Renal cortical epithelial cell (primary cell): ENCODE measurements at places on chromosomes 12 and 14. TPM values are rescaled to one million over a fixed set of nuclear protein-coding genes. Genes with fewer than 3 reads are reported as not detected.
A peak's percentile ranks its signal among the peaks of the same experiment; 100 is the strongest.

DNA sequence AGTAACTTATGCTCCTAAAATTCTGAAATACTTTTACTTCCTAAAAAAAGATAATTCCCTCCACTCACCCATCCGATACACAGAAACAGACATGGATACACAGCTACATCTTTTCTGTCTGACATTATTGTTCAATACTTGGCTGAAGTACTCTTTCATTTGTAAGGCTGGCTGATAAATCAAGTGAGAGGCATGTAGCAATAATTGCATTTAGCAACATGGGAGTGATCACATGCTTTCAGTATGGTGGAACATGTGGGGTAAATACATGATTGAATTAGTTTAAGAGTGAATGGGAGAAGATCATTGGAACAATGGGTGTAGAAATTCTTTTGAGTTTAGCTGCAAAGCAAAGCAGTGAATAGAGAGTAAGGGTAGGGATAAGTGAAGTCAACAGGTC, 25.6 kb downstream of the PTPRQ start:
- no peak for DNase-seq

Gene KLRC2
- total RNA-seq = 0.87 TPM in 1 of 2 replicates, not detected in the other

Gene SERPINA3
- total RNA-seq = 6.1 and 46.4 TPM in 2 replicates

Gene OR6C74
- not detected in 2 replicates for total RNA-seq

- no peak for DNase-seq
These were observed 30.9 kb upstream of the RERGL start for GRCh38 chr12:18120899-18121298.

DNA sequence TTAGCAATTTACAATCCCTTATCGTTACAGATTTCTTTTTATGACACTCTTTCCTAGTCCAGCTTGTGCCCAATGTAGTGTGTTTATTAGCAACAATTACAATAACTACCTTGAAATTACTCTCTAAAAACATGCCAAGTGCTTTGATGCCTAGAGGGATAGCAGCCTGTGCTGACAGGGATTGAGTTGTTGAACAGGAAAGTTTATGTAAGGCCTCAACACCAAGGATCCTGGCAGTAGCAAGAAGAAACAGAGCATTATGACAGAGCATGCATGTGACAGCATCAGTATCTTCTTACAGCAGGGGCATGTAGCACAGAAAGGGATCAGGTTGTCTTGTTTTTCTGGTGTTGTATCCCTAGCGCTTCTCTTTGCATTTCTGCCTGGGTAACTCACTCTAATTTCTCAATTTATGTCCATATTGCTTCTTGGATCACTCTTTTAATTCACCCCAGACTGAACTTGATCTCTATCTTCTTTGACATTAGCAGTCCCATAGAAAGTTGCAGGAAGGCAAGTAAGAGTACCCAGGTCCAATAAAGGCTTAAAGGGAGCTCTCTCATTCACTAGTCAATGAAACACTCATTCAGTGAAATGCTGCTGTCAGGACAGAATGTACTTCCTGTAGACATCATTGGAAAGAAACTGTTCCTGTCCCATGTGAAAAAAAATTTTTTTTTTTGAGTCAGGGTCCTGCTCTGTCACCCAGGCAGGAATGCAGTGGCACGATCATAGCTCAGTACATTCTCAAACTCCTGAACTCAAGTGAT, 220.0 kb upstream of the GRIP1 start:
- DNase-seq = no peak

Gene CDCA4
- total RNA-seq = 8.8 and 43.6 TPM in 2 replicates

- no peak for DNase-seq
These were observed 37.8 kb downstream of the HELB start for GRCh38 chr12:66340131-66340530.

Gene CDK2
- total RNA-seq = 12.9 and 29.0 TPM in 2 replicates

- no peak for DNase-seq
These were observed 69.0 kb upstream of the WSCD2 start for GRCh38 chr12:108060067-108060466.

DNA sequence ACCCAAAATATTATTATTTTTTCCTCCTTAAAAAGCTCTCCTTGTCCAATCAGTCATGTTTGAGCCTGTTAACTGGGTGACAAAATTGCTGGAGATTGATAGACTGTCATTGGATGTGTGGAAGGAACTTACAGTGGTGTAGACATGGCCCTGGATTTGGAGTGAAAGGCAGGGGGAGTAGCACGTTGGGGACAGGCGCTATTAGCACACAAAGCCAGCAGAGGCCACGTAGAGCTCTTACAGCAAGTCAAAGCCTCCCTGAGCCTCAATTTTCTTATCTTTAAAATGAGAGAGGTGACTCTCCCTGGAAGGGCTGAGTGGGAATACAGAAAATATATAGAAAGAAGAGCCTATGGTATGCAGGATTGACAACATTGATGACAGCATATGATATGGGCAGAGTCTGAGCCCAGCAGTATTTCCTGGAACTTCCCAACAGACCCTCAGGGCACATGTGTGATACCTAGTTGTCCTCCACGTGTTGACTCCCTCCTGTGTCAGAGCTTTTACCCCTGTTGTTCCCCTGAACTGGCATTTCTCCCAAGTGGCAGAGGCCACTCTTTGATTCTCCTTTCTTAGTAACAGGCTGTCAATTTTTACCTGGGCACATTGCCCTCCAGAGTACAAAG, 504.9 kb downstream of the VRK1 start:
- DNase-seq = no peak

GRCh38 chr14:104348741-104349140, 210.4 kb downstream of the KIF26A start:
- no peak for DNase-seq

GRCh38 chr14:81093651-81094050, 127.1 kb downstream of the GTF2A1 start:
- DNase-seq = no peak

GRCh38 chr14:93715279-93715927, 72.9 kb downstream of the PRIMA1 start:
- DNase-seq = no peak

Gene RNASE3
- not detected in 2 replicates for total RNA-seq

GRCh38 chr12:58887068-58887467, 33.2 kb downstream of the LRIG3 start:
- DNase-seq = no peak

- DNase-seq = no peak
These were observed 41.9 kb upstream of the BCL2L14 start for GRCh38 chr12:12028668-12029402.

DNA sequence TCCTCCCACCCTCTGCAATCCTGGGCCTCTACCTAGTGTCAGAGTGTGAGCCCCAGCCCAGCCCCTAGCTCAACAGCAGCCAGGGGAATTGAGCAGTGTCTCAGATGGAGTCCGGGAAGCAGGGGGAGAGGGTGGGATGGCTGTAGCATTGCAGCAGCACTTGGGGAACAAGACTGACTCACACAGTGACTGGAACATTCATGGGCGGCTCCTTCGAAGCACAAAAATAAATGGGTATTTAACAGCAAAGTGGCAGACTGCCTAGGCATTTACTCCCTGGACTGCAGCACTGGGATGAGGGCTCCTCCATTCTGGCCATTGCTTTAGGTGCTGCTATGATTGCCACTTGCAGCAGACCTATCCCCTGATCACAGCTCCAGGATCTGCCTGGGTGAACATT, 46.0 kb upstream of the STK38L start:
- no peak for DNase-seq

Gene GARIN6
- not detected in 2 replicates for total RNA-seq

GRCh38 chr12:18375131-18375530, 113.8 kb downstream of the PIK3C2G start:
- no peak for DNase-seq

- DNase-seq = no peak
These were observed 49.0 kb downstream of the KIF21A start for GRCh38 chr12:39393890-39394289.

Gene APOF
- not detected in 2 replicates for total RNA-seq

DNA sequence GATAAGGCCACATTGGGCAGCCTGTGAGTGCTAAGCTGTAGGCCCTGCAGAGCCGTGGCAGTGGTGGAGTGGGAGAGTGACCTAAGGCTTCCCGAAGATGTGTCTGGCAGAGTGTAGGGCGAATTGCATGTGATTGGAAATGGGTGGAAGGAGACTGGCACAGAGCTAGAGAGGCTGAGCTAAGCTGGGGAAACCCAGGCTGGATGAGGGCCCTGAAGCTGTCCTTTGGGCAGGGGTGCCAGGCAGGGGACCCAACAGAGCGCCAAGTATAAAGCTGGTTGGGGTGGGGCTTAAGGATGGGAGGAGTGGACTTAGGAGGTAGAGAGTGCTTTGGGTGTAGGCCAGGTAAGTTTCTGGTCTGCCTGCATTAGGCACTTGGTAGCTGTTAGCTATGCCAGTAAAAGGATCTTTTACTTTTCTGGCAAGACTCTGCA, 47.9 kb downstream of the WDR20 start:
- DNase-seq = no peak

DNA sequence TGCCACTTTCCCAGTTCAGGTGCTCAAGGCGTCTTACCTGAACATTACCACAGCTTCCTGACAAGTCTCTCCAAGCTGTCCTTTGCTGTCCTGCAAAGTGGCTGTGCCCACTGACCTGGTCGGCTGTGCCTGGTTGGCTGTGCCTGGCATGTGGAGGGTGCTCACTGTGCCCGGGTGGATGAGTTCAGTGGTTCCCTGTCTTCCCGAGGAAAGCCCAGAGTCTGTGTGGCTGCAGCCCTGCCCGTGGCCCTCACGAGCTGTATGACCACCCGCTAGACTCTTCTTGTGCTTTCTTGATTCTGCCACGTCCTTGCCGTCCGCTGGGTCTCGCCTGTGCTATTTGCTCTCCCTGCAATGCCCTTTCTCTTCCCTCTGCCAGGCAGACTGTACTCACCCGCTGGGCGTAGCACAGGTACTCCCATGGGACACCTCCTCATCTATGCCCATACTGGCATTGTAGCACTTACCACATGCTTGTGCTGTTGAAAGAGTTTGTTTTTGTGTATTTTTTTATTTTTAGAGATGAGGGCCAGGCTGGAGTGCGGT, 95.9 kb downstream of the TSPAN9 start:
- DNase-seq = no peak

DNA sequence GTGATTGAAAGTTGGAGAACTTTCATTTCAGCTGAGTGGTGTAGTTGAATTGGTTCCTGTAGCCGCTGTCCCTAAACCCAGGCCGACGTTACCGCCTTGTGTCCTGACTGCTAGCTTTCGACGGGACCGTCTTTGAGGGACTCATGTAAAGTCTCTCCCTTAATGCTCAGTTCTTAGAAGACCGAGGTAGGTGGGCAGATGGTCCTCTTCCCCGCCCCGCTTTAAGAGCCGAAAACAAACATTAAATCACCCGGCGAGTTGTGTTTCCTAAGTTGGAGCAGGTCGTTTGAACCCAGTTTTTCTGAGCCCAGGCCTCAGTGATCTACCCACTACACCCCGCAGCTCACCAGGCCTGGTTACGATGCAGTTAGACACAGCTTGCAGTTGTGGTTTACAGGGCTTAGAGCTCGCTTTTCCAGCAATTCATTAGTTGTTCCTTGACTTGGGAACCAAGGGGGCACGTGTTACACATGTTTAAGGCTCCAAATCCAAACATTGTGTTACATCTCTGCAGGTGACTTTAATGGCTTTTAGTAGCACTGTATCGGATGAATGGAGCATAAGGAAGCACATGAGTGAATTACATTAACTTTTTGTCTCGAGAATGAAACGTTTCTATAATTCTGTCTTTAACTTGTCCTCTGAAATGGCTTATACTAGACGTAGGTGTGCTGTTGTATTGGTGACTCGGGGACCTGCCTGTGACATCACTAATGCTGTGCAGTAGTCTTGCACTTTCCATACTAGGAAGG, 790 bp downstream of the NEDD1 start:
- DNase-seq = peak; percentile 15

Gene KLHDC2
- 45.5 and 78.1 TPM in 2 replicates for total RNA-seq

DNA sequence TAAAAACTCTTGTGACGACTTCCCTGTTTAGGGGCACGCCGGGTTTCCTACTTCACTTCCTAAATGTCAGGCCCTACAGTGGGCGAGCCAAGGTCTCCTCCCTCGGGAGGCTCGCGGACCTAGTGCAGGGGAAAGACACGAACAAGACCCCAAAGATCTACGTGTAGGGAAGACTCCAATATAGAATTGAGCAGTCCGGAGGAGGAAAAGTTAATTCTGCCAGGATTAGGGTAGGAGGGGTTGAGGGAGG, 564 bp downstream of the ATXN3 start:
- DNase-seq = no peak

Gene SVOP
- not detected in 2 replicates for total RNA-seq

- DNase-seq = no peak
These were observed 32.7 kb upstream of the YARS2 start for GRCh38 chr12:32788405-32788804.

DNA sequence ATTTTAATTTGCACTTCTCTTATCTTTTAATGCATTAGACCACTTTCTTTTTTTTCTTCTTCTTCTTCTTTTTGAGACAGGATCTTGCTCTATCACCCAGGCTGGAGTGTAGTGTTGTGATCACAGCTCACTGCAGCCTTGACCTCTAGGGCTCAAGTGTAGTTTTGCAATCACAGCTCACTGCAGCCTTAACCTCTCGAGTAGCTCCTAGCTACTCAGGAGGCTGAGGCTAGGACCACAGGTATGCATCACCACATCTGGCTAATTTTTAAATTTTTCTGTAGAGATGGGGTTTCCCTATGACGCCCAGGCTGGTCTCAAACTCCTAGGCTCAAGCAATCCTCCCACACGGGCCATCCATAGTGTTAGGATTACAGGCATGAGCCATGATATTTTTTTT, 12.7 kb downstream of the TMED8 start:
- peak; percentile 55 for DNase-seq

DNA sequence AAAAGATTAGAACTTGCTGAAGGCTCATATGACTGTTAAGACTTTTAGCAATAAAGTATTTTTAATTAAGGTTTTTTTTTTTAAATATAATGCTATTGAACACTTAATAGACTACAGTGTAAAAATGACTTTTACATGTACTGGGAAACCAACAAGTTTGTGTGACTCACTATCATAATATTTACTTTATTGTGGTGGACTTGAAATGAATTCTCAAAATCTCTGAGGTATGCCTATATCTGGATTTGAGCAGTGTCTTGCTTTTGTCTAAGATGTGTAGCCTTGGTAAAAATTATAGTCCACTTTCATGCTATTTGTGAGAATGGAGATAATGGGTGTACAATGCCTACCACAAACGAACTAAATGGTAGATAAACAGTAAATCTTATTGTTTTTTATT, 33.9 kb upstream of the NAV3 start:
- DNase-seq = peak; percentile 49

GRCh38 chr14:94466706-94467370, 9.2 kb downstream of the SERPINA9 start:
- no peak for DNase-seq

DNA sequence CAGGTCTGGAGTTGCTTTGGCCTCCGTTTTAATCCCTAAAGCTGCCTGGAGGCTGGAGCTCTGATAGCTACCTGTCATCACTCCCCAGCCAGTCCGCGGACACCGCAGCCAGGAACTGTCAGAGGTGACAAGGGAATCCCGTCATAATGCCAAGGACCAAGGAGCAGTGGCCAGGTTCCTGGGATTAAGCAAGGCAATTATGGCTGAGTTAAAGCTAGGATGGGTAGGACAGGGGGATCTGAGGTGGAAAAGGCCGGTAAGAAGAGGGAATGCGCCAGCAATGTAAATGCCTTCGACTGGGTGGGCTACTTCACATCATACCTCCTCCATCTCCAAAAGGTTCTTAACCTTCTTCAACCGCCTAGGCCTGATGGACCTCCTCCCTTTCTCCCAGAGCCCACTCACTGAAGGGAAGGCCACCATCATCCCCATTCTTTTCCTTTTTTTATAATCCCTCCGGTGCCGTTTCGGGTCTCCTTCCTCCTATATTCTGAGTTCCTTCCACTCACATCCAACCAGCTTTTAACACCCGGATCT, 1.9 kb downstream of the PPP1R3E start:
- DNase-seq = no peak
